ENCODE measurements at places on chromosomes 12 and 14.

DNA sequence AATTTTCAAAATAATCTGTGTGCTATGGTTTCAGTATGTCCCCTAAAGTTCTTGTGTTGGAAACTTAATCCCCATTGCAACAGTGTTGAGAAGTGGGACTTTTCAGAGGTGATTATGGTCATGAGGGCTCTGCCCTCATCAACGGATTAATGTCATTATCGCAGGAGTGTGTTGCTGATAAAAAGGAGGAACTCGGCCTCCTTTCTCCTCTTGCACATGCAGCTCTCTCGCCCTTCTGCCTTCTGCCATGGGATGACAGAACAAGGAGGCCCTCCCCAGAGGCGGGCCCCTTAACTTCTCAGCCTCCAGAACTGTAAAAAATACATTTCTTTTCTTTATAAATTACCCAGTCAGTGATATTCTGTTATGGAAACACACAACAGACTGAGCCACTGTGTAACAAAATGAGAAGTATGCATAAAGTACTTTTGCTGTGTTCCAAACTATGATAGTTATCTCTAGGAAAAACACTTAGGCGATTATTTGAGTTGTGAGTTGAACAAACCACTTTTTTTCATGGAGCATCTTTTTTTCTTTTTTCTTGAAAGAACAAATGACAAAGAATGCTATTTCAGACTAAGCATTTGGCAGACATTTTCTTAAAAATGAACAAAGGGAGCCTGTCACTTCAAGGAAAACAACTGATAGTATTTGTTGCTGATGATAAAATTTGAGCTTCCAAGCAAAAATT lies 134.8 kb upstream of the FUT8 start:
- DNase-seq = no peak

GRCh38 chr12:104653730-104654664 lies 197.2 kb downstream of the CHST11 start:
- no peak for DNase-seq

DNA sequence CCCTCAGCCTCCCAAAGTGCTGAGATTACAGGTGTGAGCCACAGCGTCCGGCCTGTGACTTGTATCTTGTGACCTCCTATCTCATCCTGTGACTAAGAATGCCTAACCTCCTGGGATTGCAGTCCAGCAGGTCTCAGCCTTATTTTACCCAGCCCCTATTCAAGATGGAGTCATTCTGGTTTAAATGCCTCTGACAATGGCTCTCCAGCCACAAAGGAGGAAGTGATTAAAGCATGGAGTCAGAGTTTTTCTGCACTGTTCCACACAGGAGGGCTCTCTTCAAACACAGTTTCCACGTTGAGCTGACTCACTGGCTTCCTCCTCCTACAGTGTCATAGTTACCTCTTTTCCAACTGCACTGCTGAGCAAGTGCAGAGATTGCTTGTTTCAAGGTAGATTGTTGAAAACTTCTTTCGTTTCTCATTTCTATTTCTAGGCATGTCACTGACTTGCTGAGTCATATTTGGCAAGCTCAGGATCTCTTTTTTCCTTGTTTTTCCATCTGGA lies 383.8 kb downstream of the PCNX1 start:
- DNase-seq = no peak

GRCh38 chr14:37890095-37890494 lies 294.7 kb downstream of the TTC6 start:
- no peak for DNase-seq

GRCh38 chr12:108612788-108613282 lies 15.0 kb upstream of the TMEM119 start:
- no peak for DNase-seq

GRCh38 chr12:114220311-114220710 lies 185.6 kb downstream of the TBX5 start:
- no peak for DNase-seq

DNA sequence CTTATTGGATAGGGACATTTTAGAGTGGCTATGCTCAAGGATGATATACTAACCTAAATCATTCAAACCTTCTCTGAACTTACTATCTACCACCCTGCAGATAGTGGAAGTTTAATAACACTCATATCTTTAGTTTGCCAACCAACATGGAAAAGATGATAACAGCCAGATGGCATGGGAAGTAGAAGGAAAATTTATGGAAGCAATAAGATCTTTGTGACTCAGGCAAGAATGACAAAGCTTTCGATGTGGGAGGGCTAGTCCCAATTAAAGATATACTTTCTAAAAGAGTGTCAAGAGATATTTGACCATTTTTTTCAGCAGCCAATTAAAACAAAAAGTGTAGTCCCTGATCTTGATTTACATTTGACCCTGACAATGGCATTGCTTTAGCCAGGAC lies 631.7 kb downstream of the RPS29 start:
- DNase-seq = no peak

DNA sequence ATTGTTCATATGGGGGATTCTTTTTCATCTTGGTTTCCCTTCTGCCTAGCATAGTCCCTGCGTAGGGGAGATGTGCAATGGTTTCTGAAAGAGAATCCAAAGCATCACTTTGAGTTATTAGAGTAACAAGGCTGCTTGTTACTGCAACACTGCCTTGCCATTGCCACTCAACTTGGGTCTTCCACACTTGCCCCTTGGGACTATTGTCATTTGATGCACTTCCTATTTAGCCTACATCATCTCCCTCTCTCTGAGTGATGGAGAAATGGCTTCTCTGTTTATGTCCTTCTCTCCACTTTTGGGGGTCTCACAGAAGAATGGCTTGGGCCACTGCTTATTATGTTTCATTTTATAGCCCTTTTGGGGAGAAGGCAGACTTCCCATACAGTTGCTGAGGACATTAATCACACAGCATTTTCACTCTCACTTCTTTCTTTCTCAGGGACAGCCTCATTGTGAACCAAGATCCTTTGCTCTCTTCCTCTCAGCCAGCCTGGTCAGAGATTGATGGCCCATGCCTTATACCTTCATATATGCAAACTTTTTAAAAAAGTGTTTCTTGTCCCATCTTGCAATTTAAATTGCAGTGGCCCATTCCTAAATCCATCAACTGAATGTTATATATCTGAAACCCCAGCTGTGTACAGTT lies 50.8 kb upstream of the POC1B start:
- no peak for DNase-seq

DNA sequence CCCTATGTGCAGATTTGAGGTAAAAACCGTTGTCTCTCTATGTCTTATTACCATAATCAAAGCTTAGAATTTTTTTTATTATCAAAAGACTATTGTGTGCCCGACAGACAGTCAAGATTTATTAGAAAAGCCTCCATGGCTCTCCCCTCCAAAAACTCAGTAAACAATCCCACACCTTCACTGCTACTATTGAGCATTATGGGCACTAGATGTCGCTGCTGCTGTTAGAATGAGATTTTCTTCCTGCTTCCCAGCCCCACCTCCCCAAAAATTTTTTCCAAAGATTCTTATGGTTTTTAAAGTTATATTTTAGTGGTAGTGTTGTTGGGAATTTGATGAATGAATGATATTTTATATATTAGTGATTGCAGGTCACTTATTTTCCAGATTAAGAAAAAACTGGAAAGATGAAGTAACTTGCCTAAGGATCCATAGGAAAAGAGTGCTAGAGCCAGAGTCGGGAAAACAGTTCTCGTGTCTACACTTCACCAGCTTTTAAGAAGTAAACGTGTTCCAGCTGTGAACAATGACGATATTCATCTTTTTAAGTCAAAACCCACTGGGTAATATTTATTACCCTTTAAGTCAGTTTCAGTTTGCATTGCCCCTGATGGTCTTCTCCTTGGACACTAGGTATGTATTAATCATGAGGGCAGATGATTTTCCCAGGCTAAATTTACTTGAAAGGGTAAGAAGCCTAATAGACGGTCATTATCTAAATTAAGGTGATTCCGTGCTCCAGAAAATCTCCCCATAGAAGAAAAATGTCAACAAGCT lies 12.2 kb upstream of the FOXG1 start:
- DNase-seq = no peak

GRCh38 chr12:120599672-120600552 lies 18.7 kb upstream of the POP5 start:
- no peak for DNase-seq

GRCh38 chr12:71710276-71711125 lies 24.6 kb downstream of the TMEM19 start:
- no peak for DNase-seq
